ENCODE measurements at places on chromosomes 1 and 21.

- no peak for DNase-seq
These were observed 65.9 kb upstream of the ATP5PO start for GRCh38 chr21:33981391-33982101.

DNA sequence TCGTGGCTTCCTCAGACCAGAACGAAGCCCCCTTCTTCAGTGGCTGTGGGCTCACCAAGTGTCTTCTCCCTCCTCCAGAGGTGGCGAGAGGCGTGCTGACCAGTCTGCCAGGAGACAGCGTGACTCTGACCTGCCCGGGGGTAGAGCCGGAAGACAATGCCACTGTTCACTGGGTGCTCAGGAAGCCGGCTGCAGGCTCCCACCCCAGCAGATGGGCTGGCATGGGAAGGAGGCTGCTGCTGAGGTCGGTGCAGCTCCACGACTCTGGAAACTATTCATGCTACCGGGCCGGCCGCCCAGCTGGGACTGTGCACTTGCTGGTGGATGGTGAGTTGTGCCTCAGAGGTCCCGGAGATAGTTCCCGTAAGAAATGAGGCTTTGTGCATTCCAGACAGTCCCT, 24.0 kb downstream of the IL6R start:
- DNase-seq, result no peak

DNA sequence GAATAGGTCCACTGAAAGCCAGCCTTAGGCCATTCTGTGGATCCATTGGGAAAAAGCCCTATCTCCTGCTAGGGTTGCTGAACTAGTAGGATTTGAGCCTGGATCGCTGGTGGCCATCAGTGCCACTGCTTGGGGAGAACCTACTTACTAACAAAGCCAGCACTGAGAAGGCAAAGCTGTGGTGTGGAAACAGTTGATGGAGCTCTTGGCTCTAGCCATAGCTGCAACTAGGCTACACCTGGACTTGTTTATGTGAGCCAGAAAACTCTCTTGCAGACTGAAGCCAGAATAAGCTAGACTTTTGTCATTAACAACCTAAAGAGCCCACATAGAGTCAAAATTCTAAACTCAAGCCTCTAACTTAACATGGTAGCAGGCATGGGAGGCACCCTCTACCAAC, 20.7 kb downstream of the DAB1 start:
- no peak for DNase-seq

DNA sequence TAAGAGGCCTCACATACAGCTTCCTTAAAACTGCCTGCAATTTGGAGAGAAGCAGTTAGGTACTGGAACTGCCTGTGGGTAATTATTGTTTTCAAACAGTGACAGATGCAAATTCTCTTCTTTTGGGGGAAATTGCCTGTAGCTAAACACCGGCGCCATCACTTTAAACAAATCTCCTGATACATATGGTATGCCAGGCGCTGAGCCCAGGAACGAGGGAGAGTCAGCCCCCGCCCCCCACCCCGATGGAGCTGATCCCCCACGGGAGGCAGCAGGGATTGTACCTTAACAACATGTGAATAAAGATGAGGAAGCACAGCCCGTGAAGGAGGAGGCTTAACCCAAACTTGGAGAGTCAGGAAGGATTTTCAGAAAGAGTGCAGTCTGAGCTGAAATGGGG, 7.1 kb downstream of the TMEM51 start:
- DNase-seq, result no peak

DNA sequence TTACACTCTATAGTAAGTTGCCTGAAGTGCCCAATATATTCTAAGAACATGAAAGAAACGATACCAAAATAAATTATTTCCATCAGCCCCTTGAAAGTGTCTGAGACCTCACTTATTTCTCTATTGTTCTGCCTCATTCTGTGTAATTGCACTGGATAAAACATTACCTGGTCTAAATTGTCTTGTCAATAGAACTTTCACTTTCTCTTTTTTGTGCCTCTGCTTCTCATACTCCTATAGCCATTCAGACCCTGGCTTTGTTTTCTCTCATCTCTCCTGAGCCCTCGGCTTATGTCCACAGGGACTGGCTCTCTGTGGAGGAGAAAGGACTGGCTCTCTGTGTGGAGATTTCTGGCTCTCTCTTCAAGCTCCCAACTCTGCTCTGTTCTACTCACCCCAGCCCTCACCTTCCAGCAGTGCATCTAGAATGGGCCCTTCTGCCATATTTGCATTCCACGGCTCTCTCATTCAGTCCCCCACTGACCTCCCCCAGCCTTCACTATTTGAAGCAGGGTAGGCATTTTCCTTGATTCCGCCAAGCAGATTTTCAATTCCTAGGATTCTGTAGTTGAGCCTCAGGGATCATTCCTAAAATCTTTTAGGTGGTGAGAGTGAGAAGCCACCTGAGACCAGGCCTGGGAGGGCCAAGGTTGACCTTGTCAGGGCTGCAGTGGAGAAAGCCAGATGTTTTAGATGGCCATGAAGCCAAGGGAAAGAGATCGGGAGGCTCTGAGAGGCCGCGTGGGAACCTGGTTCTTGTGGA, 15.9 kb upstream of the GALNT2 start:
- DNase-seq, result no peak

DNA sequence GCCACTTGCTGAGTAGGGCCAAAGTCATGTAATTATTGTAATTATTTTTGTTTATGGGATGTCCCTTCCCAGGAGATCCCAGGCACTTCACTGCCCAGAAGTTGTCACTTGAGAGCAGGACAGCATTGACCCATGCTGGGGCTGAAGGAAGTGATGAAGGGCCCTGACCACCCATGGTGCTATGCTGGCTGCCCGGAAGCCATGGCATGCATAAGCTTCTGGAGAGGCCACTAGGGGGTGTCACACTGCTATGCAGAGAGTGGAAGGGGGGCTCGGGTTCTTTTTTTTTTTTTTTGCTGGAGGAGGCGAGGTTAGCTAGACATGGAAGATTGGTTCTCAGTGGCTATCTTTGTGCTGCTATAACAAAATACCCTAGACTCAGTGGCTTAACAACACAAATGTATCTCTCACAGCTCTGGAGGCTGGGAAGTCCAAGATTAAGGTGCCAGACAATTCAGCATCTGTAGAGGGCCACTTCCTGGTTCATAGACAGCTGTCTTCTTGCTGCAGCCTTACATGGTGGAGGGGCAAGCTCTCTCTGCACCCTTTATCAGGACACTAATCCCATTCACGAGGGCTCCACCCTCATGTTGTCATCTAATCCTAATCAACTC, 84.9 kb downstream of the CNIH3 start:
- no peak for DNase-seq

DNA sequence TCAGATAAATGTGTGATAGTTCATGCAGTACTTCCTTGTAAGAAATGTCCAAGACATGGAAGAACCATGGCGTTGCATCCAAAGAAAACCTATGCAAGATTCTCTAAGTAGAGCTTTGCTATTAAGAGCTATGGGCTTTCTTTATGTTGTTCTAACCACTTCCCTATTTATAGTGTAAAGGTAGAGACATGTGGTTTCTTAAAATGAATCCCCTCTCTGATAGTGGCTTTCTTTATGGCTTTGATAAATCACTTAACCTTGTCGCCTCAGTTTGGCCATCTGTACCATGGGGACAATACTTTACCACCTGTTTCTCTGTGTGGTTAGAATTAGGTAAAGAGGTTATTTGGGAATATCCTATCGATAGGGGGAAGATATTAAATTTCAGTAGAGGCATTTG, 305.5 kb downstream of the NFIA start:
- DNase-seq, result no peak

GRCh38 chr21:45975020-45975666, 6.4 kb upstream of the COL6A1 start:
- no peak for DNase-seq

GRCh38 chr1:43812579-43812978, 105.2 kb downstream of the ST3GAL3 start:
- DNase-seq, result no peak

DNA sequence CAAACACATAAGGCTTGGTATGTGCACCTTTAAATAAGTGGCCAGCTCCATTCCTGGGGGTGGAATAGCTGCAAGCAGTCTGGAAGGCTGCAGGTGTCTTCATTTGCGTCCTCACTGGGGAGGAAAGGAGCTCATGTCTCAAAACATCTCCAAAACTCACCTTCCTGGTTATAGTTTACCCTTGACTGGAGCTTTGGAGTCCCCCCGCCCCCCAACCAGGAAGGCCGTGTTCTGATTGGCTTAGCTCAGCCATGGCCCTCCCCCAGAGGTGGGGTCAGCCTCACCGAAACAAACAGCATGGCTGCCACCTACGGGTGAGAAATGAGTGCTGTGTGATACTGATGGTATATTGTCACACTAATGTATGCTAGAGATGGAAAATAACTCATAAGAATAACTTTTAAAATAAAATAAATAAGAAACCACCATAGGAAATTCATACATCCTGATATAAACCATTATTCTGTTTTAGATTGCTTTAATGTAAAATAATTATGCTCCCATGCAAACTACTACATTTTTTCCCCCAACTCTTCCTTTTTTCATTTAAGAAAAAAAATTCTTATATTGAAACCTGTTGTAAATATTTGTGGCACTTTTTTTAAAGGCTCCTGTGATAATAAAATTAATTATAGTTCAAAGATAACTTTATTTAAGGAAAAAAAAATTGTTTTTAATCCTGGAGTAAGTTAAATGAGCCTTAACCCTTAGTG, 90.8 kb downstream of the ZP4 start:
- DNase-seq, result peak; percentile 33

DNA sequence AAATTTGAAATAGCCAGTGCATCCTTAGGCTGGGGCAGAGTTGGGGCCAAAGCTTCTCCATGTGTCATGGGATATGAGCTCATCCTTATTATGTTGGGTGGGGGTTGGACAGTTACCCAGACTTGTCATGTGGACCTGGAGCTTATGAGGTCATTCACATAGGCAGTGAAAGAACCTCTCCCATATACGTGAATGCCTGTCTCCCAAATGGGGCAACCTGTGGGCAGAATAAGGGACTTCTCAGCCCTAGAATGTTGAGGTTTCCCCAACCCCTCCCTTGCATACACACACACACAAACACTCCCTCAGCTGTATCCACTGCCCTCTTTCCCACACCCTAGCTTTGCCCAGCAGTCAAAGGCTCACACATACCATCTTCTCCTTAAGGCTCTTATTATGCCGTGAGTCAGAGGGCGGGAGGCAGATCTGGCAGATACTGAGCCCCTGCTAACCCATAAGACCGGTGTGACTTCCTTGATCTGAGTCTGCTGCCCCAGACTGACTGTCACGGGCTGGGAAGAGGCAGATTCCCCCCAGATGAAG, 2.3 kb upstream of the IVL start:
- DNase-seq, result no peak

GRCh38 chr1:241902391-241903065, 54.5 kb downstream of the EXO1 start:
- no peak for DNase-seq

DNA sequence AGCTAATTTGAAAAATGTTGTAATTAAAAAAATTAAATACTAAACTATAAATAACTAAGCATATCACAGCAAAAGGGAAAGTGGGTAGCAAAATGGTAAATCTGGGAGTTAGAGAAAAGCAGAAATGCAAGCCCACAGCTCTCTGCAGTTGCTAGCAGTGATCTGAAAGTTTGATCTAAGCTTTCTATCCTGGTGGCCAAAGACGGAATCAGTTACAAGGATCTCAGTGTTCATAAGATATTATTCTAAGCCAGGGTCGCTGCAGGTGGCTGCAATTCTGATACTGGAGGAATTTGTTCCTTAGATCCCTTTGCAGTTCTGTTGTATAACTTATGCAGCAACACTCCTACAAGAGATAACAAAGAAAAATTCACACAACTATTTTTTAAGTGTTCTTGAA, 363.7 kb downstream of the SETD4 start:
- DNase-seq, result no peak

- no peak for DNase-seq
These were observed 52.7 kb downstream of the NPHP4 start for GRCh38 chr1:5939271-5940170.

- DNase-seq, result no peak
These were observed 4.0 kb upstream of the SLC35A3 start for GRCh38 chr1:99965646-99966375.

DNA sequence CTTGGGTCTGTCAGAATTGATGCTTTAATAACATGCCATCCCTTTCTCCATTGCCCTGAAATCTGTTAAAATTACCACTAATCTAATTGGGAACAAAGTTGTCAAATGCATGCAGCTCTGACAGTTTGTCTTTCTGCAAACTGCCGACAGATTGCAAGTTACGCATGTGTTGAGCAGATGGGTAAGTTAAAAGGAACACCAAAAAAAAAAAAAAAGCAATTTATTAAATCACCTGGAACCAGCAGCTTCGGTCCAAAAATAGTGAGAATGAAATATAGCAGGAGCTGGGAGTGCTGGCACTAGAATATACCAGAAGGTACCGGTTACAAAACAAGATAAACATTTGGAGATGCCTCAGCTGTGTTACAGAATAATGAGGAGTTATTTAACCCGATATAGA, 149.6 kb upstream of the C1orf87 start:
- no peak for DNase-seq

DNA sequence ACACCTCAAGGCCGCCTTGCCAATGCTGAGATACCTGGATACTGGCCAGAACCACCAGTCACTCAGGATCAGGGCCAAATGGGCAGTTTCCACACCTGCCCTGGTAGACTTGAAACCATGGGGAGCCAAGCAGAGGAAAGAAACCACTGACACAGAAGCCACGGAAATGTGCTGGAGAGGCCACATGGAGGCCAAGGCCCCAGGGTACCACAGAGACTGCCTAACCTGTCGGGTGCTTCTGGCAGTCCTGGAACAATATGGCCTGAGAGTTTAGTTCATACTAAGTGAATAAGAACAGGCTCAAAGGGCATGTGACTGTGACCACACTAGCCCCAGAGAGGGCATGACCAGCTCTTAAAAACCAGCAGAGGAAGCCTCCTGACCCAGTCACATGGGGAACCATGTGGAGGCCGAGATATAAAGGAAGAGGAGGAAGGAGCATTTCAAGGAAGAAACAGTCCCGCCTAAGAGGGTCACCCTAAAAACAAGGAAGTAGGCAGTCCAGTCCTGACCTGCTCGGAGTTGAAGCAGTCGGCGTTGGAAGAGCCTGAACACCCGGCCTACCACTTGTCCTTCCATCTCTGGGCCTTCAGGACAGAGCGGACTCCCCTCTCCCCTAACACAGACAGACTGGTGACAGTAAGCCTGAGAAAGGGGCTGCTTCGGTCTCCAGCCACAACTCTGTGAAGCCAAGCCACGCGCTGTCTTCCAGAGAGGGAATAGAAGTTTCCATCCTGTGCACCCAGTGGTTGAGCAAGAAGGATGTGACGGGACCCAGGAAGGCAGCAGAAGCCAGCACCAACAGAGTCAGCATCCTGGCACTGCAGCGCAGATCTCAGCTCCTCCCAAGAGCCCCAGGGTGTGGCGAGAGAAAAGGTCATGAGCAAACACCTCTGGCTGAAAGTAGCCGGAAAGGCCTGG, at the start of gene DENND2D:
Gene DENND2D, minus strand, starts transcription at position 766 of the 921 bp plus-strand sequence. Its CDS starts 187 bp downstream, at position 579.
- peak; percentile 54 for DNase-seq

DNA sequence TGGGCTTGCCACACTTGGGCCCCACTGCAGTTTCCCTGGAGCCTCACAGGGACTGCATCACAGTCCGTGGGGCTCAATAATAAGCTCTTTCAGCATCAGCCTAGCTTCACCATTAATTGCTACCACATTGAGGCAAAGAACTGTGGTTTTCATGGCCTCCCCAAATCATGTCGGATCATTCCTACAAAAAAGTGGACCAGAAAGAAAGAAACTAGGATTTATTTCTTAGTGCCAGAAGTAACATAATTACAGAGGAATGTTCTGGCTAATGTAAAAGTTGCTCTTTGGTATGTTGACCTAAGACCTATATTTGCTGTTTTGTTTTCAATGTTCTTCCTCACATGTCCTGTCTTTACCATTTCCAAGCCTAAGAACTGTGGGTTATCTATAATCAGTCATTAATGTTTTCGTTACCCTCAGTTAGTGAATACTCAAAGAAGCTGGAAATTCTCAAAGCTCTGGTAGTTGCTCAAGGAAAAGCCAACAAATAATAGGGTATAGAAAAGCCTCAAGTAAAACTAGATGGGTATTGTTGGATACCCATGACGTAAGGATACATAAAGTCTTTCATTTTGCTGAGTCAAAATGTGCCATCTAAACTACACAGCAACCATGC, 173.9 kb downstream of the LTN1 start:
- DNase-seq, result no peak

All from putamen (tissue), 1 donor.